Natural killer cell treated with Interleukin-12 subunit alpha and Interleukin-12 subunit beta and Interleukin-15 and Interleukin-18, amount 100 ng/mL, for 72 hours (primary cell): ENCODE measurements at places on chromosomes 4 and X. TPM values are rescaled to one million over a fixed set of nuclear protein-coding genes. Genes with fewer than 3 reads are reported as not detected.

- H3K4me1 ChIP-seq = no peaks in the 10 kb centered on the region
- no peaks in the 10 kb centered on the region for H3K27me3 ChIP-seq
- no peak overlapping the region for H3K27ac ChIP-seq
- H3K4me3 ChIP-seq = no peak overlapping the region
These were observed 425.9 kb upstream of the PCDH7 start for GRCh38 chr4:30294295-30294694.

GRCh38 chrX:17266136-17266535, 108.9 kb upstream of the NHS start:
- DNase-seq = no peak
- H3K27me3 ChIP-seq = peaks cover 6% of the 10 kb centered on the region
- H3K36me3 ChIP-seq = no peaks in the 10 kb centered on the region
- no peaks in the 10 kb centered on the region for H3K4me1 ChIP-seq
- H3K4me3 ChIP-seq = no peak overlapping the region

DNA sequence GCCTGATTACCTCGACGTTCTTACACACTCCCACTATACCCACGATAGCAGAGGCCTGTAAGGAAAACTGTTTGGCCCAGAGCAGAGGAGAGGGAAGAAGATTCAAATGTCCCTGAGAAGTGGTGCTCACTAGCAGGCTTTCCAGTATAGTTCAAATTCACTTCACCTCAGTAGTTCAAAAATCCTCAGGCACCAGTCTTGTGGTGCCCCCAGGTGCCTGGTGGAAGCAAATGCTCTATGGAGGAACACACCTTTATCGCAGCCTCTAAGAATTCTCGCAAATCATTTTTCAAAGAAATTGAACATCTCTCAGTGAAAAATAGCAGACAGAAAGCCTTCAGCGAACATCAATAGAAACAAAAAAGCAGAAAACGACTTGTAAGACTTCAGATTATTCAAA, 12.2 kb upstream of the MTMR1 start:
- no peak overlapping the region for H3K4me3 ChIP-seq
- no peaks in the 10 kb centered on the region for H3K36me3 ChIP-seq
- no peak for DNase-seq
- H3K27me3 ChIP-seq = peaks cover 21% of the 10 kb centered on the region
- peaks cover 2% of the 10 kb centered on the region for H3K4me1 ChIP-seq

DNA sequence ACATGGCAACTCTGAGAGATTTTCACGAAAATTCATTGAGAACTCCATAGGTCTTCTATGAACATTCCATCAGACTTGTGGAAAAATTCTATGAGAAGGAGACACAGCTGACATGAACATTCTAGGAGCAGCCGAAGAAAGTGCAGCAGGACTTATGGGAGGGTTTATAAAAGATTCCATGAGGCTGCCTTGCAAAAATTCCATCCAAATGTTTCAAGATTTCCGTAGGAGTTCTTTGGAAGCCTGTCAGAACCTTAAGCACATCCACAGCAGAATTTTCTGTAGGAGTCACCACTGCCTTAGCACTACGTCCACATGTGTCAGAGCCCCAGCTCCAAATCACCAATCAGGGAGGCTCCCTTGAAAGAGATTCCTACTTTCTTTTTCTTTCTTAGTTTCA, 67.0 kb upstream of the MSX1 start:
- peaks cover 6% of the 10 kb centered on the region for H3K4me1 ChIP-seq
- DNase-seq = no peak
- no peak overlapping the region for H3K27ac ChIP-seq

The MAP7D2 gene
- 0.17 TPM for total RNA-seq

The FNIP2 gene
- 17.5 TPM for total RNA-seq

The DMRTC1 gene
- total RNA-seq = not detected

The AFM gene
- total RNA-seq = not detected

The NEUROG2 gene
- not detected for total RNA-seq

GRCh38 chr4:1047976-1048772, 36.7 kb downstream of the FGFRL1 start:
- H3K4me1 ChIP-seq = peaks cover 2% of the 10 kb centered on the region
- H3K4me3 ChIP-seq = no peak overlapping the region
- H3K36me3 ChIP-seq = no peaks in the 10 kb centered on the region

GRCh38 chr4:95007998-95008397, 250.2 kb downstream of the BMPR1B start:
- no peak overlapping the region for H3K27ac ChIP-seq
- DNase-seq = no peak
- H3K4me3 ChIP-seq = no peak overlapping the region

DNA sequence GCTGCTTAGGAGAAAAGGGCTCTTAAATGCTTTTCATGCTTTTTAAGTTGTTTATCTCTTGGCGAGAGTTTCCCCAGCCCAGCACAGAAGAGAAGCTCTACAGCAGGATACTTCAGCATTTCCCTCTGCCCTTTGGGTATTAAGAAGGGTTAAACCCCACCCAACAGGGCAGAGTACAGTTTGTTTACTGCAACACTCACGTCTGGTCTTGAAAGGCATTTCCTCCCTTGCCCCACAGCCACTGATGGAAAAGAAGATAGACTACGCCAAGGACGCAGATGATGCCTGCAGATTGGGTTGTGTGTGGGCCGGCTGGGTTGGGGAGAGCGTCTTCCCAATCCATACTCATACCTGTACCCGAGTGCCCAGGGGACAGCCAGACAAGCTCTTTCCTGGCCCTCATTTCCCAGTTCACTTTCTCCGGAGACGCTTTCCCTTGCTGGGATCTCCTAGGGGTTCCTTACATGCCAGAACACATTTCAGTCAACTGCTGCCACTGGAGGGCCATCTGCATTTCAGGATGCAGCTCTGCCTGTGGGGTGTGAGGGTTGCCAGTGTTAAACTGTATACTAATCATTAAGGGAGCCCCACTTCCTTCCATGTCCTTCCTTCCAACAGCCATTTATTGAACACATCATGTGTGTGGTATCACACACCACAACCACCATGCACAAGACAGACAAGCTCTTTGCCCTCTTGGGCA, 96.5 kb upstream of the DHX15 start:
- H3K27me3 ChIP-seq = peaks cover 25% of the 10 kb centered on the region
- peak overlapping the region; percentile 50 for H3K27ac ChIP-seq
- no peak for DNase-seq
- H3K4me1 ChIP-seq = no peaks in the 10 kb centered on the region
- no peaks in the 10 kb centered on the region for H3K36me3 ChIP-seq

GRCh38 chr4:74158466-74159142, 686 bp downstream of the MTHFD2L start:
- H3K4me1 ChIP-seq = peaks cover 33% of the 10 kb centered on the region
- peak overlapping the region; percentile 87 for H3K27ac ChIP-seq
- H3K4me3 ChIP-seq = peak overlapping the region; percentile 93

The PDLIM3 gene
- not detected for total RNA-seq

The AMER1 gene
- total RNA-seq = 4.4 TPM

The ADRA2C gene
- not detected for total RNA-seq

The CLIC2 gene
- total RNA-seq = 0.50 TPM

The S100P gene
- total RNA-seq = 5.1 TPM

GRCh38 chr4:147078875-147079658, 133.4 kb upstream of the TTC29 start:
- no peaks in the 10 kb centered on the region for H3K36me3 ChIP-seq
- DNase-seq = no peak
- H3K4me3 ChIP-seq = no peak overlapping the region
- no peaks in the 10 kb centered on the region for H3K4me1 ChIP-seq
